ENCODE measurements at places on chromosomes 7 and 10.

- no peak for DNase-seq
Measured at GRCh38 chr10:3469639-3470020, 297.0 kb upstream of the PITRM1 start.

DNA sequence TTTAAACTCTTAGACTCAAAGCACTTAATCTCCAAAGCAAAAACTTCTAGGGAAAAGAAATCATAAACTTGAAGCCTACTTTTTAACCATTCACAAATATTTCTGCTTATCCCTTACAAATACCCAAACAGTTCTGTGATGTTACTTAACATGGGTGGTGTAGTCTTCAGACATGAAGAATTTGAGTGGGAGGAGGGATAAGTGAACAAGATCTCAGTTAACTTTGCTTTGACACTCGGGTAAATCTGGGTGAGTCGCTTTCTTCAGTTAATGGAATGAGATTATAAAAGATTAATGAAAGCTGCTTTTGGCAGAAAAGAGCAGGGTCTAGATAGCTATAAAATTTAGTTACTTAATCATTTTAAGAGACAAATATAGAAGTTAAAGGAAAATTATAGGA, 47.5 kb downstream of the RNF133 start:
- no peak for DNase-seq

GRCh38 chr7:30924624-30925023, 13.0 kb downstream of the AQP1 start:
- no peak for DNase-seq

GRCh38 chr10:71063401-71063800, 149.0 kb upstream of the UNC5B start:
- DNase-seq = no peak

DNA sequence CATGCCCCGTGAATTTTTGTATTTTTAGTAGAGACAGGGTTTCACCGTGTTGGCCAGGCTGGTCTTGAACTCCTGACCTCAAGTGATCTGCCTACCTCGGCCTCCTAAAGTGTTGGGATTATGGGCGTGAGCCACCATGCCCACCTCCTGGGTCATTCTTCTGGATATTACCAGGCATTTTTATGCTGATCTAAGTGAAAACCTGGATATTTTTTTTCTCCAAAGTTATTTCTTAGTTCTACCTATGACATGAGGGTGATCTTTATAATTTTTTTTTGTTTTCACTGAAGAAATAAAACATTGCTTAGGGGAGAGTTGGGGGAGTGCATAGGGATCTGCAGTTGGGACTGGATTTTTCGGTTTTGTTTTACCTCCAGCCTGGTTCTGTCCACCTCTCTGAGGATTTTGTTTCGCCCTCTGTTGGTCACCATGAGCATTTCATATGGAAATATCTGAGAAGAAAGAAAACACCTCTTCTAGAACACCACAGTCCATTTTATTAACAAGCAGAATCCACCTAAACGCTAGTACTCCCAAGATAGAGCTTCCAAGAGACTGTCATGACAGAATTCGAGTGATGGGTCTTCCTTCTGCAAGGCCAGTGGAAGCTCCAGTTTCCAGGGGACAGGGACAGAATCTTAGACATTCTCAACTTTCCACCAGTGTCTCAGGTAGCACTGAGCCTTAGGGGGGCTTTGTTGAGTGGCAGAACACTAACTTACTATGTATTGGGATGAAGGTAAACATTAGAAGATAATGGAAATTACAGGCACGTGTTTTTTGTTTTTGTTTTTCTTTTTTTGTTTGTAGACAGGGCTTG, 33.4 kb upstream of the AFAP1L2 start:
- no peak for DNase-seq

DNA sequence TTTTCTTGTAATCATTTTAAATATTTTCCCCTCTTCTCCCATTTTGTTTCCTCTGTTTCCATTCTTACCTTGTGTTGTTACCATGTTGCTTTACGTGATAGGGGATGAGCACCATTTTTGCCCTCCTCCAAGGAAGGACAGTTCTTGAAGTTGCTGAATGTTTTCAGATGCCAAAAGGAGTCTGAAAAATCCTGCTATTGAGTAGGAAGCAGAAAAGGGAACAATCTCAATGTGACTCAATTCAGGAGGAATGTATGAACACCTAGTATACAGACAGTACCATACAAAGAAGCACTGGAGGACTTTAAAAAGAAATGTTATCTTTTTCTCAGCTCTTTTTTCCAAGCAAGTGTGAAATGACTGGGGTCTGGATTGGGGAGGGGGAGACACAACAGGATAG, 5.1 kb upstream of the NAMPT start:
- DNase-seq = no peak

DNA sequence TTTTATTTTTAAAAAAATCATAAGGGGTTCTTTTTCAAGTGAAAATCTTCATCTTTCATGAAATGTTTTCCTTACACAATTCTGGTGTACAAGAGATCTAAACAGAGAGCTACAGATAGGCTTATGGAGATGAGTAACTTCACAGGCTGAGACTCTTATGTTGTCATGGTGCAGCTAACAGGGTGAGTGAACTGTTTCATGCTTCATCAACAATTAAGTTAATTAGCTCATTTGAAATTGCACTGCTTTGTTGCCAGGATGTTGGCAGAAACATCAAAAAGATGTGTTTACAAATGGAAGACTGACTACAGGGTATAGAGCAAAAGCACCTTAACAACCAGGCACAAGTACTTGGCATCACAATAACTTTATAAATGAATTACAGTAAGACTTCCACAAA, 230.8 kb downstream of the FOXP2 start:
- DNase-seq = no peak
